ENCODE measurements at places on chromosomes 1 and 21. TPM values are rescaled to one million over a fixed set of nuclear protein-coding genes. Genes with fewer than 3 reads are reported as not detected.

The PDC gene
- total RNA-seq, result not detected

The BMP8B gene
- under 0.01 TPM for total RNA-seq

The PRDM16 gene
- total RNA-seq, result not detected

The CFAP107 gene
- total RNA-seq, result not detected

The KCNE1 gene
- total RNA-seq, result 0.10 TPM

The C4BPB gene
- 0.10 TPM for total RNA-seq

The GPR25 gene
- not detected for total RNA-seq

The TAL1 gene
- total RNA-seq, result 45.1 TPM

The SPRR5 gene
- total RNA-seq, result not detected

The KRTAP13-2 gene
- total RNA-seq, result not detected

The RGS4 gene
- total RNA-seq, result 371 TPM

The S100A1 gene
- total RNA-seq, result not detected

The ATG4C gene
- 4.2 TPM for total RNA-seq

The ZNF436 gene
- total RNA-seq, result 23.2 TPM

The GOLT1A gene
- not detected for total RNA-seq

The LCE1B gene
- total RNA-seq, result not detected

The PTPRF gene
- total RNA-seq, result 173 TPM

The TMEM9 gene
- total RNA-seq, result 46.7 TPM

The HSD3B1 gene
- not detected for total RNA-seq

The LRRC52 gene
- total RNA-seq, result not detected

The WNT4 gene
- total RNA-seq, result 1.4 TPM

The PPT1 gene
- total RNA-seq, result 65.3 TPM

The CD160 gene
- not detected for total RNA-seq

The TRIM45 gene
- total RNA-seq, result 0.98 TPM

The CLCA4 gene
- total RNA-seq, result not detected

The LY9 gene
- total RNA-seq, result not detected

The TNNT2 gene
- total RNA-seq, result not detected

The MX1 gene
- total RNA-seq, result 4.7 TPM

The ERRFI1 gene
- 28.1 TPM for total RNA-seq

The HTR6 gene
- total RNA-seq, result under 0.01 TPM

The F13B gene
- not detected for total RNA-seq

The NTMT2 gene
- total RNA-seq, result not detected

Measured in vein endothelial cell (primary cell).